ENCODE measurements at places on chromosomes 7 and 10.
A peak's percentile ranks its signal among the peaks of the same experiment; 100 is the strongest.

GRCh38 chr7:50739744-50740435, 42.8 kb downstream of the GRB10 start:
- peak; percentile 23 for DNase-seq

DNA sequence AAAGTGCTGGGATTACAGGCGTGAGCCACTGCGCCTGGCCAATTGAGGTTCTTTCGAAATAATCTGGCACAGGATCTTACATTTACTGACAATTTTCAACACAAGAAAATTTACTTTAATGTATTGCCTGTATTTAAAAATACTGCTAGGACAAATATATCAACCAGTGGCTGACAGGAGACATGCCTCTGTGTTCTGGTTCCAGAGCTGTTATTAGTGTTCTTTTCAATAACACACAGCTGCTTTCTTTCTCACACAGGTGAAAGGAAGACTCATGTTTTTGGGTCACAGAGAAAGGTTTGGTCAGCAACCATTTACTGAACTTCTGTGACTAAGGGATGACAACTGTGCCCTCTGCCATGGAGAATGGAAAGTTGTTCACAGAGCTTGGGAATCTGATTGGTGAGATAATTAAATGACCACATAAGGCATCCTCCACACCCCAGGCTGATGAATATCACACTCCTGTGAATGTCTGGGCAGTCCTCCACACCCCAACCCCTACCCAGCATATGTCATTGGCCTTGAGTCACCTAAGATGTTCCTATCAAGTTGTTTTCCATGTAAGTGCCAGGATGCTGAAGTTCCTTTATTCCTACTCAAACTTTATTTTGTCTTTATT, 180.1 kb downstream of the RAPGEF5 start:
- no peak for DNase-seq

- no peak for DNase-seq
These were observed 45.5 kb upstream of the RHOBTB1 start for GRCh38 chr10:60989400-60989876.

GRCh38 chr7:2166625-2167280, 66.0 kb downstream of the MAD1L1 start:
- no peak for DNase-seq

DNA sequence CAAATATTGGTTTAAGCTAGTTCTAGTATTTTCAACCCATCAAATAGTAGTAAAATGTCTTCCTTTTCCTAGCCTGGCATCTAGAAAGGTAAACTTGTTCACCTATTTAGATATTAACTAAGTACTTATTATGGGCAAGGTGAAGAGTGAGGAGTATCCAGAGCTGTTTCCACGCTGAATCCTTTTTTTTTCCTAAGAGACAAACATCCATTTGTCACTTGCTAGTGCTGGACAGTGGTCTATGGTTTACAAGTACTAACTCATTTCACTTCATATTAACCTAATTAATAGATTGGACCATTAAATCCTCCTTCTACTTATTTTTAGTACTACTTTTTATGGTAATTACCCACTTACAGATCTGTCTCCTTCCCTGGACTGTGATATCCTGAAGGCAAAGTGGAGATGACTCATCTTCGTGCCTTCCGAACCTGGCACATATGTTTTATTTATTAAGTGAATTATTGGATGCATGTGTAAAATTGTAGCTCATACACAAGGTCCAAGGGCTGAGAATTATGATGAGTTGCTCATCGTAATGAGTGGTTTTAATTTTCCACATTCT, 159.6 kb upstream of the IGFBP3 start:
- DNase-seq: no peak

GRCh38 chr7:115417662-115418061, 495.8 kb downstream of the MDFIC start:
- DNase-seq: no peak

- DNase-seq: no peak
These were observed 22.3 kb downstream of the ZNF783 start for GRCh38 chr7:149284343-149284742.

GRCh38 chr7:55185321-55185802, 166.5 kb downstream of the EGFR start:
- DNase-seq: no peak

- DNase-seq: no peak
These were observed 260.2 kb downstream of the AUTS2 start for GRCh38 chr7:69858471-69858870.

DNA sequence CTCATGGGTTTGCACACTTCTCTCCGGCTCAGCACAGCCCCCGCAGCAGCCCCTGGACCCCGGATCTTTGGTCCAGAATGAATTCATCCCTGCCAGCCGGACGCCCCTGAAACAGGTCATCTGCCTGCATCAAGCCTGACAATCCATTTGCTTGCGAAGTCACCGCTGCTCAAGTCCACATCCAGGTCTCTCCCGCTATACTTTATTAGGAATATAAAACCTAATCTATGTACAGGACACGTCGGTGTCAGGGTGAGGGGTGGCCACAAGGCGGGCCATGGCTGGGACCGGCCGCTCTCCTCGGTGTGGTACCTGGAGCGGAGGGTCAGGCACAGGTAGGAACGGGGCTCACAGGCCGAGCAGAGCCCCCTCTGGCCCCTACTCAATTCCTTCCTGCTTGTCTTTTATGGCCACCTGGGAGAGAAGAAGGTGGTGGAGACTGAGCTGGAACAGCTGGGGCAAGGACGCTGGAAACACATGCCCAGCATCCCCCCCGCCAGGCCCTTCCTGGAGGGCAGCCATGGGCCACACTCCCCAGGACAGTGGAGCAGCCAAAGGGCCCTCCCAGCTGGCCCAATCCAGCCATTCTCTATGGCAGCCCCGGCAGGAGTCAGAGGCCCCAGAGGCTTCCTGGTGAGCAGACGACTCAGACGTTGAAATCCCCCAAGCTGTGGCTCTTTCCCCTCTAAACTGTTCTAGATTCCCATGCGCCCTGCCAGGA, 5.3 kb downstream of the POLR2J start:
- no peak for DNase-seq

DNA sequence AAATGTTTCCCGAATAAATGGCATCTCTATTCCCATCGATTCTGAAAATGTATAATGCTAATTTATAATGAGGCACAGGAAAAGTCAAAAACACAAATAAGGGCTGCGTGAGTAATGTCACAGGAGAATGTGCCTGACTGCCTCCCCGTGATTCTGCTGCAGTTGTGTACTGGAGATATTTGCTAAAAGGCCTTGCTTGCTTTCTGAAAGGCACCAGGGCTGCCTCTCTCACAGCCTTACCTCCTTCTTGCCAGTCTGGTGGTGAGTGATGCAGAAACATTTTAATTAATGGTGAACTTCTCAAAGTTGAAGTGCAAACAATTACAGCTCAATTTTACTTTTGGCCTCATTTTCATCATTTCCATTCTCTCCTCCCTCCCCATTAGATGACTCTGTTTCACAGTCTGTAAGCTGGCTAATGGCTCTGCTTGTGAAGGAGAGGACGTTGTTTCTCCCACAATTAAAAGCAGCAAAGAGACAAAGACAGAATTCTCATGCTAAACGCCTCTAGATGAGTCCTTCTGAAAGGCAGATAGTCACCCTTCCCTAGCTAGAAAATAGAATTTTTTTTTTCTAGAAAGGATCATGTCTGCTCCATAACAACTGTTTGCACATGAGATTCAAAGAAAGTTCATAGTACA, 377.6 kb downstream of the MDFIC start:
- no peak for DNase-seq

DNA sequence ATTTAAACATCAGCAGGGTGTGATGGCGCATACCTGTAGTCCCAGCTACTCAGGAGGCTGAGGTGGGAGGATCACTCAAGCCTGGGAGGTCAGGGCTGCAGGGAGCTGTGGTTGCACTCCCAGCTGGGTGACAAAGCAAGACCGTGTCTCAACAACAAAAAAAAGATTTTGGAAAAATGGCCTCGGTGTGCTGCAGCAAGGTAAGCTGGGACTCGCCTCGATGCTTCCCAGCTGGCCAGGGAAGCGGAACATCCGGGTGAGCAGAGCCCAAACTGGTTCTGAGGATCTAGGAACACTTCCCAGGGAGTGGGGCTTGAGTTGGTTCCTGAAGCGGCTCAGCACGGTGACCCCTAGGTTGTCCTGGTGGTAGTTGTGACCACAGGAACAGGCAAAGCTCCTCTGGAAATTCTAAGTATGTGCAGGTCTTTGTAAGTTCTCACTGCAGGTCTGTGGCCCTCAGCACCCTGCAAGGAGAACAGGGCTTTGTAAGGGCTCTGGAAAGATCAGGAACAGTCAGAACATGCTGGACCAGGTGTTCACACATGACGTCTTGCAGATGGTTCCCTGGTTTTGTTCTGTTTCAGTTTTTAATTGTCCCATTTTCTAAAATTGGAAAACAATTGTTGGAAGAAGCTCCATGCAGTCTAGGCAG, 38.6 kb upstream of the ZMIZ2 start:
- no peak for DNase-seq

- peak; percentile 95 for DNase-seq
These were observed 103.2 kb downstream of the NRBF2 start for GRCh38 chr10:63236113-63236935.

DNA sequence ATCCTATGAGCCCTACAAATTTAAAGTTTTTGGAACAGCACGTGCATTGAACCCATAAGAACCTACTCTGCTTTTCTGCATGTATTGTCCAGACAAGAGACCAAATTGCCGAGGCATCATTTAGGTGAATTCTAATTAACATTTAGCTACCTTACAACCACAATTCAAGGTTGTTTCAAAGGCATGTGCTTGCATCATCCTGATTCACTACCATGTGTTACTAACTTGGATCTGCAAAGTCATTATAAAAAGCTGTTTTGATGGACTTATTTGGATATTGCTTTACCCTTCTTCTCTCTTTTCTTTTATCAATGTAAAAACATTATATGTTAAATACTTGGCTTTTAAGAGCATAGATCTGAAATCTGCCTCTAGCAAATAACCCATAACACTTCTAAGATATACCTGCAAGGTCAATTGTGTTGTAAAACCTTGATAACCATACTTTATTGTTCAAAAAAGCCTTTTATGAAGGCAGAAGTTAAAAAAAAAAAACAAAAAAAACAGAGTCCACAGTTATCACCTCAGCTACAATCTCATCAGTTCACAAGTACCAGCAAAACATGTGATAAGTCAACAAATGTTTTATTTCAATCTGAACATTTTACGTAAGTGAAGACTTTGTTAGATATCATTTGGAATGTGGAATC, 51.9 kb downstream of the CFTR start:
- peak; percentile 3 for DNase-seq

DNA sequence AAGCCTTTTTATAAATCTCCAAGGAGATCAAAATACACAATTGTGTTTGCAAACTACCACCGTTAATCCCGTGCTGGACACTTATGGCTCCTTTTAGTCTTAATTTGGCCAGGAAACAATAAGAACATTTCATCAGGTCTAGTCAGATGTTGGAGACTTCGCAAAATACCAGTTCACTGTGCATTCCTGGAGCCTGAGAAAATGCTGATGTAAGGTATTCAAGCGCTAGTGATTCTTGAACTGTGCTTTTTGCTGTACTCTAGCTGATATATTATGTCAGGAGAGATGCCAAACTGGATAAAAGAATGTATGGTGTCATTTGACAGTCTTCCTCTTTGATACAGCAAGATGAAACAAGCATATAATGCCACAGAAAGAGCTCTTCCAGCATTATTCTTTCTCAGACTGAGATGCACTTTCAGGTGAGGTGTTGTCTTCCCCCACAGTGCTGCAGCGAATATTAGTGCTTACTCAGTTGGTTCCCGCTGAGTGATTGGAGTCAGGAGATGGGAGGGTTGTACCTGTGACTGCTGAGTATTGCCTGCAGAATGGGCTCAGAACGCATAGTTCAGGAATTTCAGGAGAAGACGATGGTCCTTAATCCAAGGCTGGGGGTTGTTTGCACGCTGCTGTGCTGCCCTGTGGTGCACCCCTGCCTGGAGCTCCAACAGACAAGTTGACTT, 59.2 kb downstream of the OGDH start:
- DNase-seq: peak; percentile 93

- DNase-seq: no peak
These were observed 6.9 kb upstream of the BPGM start for GRCh38 chr7:134639683-134640279.

DNA sequence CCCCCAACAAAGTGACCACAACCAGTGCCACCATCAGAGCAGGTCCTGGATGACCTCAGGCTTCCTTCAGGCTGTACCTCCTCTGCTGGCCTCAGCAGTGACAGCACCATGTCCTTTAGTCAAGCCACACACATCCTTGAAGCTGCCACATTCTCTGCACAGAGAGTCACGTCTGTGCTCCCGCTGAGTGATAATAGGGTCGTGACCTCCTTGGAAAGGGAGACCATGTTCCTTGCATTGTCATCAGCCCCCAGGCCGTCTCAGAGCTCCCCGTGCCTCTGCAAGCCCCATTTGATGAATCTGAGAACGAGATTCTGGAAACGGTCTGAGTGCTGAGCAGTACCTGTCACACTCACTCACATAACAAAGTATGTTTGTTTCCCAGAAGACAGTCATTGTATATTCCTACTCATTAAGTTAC, 106.5 kb upstream of the PRR15 start:
- no peak for DNase-seq

DNA sequence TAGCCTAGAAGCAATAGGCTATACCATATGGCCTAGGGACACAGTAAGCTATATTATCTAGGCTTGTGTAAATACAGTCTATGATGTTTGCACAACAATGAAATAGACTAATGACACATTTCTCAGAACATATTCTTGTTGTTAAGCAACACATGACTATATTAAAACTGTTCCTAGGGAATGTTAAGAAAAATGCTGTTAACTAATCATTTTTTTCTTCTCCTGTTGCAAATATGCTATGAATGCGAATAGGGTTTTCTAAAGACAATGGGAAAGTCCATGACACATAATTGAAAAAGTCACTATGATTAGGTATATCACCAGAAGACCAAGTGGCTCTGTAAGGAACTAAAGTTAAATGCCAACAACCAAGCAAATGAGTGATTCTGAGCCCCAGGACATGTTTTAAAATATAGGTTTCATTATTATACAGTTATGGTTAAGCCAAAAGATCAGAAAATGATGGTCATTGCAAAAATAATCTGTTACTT, 454.0 kb upstream of the SORCS1 start:
- DNase-seq: peak; percentile 9

DNA sequence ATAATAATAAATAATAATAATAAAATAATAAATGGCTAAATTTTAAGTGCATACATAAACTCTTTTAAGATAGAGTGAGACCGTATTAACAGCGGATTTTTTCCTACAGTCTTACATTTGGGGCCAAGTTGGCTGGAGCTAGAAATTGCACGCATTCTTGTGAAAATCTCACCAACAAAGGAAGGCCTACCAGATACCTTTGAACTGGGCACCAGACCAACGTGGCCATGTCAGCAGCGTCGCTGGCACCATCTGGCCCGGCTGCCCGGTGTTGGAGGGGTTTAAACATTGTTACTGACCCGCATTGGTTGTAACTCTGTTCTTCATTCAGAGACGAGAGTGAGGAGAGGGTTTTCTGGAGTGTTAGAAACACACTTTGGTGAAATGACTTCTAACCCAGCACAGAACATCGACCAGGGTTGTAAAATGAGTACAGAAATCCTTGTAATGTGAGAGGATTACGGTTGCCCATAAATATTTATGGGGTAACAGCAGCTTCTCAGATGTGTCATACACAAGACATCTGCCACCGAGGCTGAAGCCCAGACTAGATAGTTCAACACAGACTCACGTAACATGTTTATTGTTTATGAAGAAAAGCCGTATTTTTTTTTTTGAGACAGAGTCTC, 34.6 kb upstream of the UNCX start:
- DNase-seq: peak; percentile 79
